ENCODE measurements at places on chromosomes 16 and 17.

- DNase-seq, result peak; percentile 81
Measured at GRCh38 chr16:85321509-85322271, 209.4 kb upstream of the CIBAR2 start.

DNA sequence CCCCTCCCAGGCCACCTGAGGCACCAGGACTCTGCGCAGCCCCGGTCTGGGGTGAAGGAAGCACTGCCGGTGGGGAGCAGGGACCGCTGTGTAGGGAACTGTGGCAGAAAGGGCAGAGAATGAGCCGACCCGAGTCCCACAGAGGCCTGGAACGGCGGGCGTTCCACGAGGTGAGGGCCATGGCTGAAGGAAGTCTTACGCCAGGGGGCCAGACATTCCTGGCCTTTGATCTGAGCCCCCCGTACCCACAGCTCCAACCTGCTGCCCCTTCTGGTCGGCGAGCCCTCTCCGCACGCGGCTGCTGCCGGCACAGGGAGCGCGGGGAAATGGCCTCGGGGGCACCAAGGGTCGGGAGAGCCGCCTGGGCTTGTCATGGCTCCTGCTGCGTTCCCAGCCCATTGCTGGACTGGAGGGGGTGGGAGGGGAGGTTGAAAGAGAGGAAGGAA, 1.4 kb upstream of the WNT3 start:
- DNase-seq, result no peak

- no peak for DNase-seq
Measured at GRCh38 chr16:67207249-67208091, 8.5 kb downstream of the ELMO3 start.

DNA sequence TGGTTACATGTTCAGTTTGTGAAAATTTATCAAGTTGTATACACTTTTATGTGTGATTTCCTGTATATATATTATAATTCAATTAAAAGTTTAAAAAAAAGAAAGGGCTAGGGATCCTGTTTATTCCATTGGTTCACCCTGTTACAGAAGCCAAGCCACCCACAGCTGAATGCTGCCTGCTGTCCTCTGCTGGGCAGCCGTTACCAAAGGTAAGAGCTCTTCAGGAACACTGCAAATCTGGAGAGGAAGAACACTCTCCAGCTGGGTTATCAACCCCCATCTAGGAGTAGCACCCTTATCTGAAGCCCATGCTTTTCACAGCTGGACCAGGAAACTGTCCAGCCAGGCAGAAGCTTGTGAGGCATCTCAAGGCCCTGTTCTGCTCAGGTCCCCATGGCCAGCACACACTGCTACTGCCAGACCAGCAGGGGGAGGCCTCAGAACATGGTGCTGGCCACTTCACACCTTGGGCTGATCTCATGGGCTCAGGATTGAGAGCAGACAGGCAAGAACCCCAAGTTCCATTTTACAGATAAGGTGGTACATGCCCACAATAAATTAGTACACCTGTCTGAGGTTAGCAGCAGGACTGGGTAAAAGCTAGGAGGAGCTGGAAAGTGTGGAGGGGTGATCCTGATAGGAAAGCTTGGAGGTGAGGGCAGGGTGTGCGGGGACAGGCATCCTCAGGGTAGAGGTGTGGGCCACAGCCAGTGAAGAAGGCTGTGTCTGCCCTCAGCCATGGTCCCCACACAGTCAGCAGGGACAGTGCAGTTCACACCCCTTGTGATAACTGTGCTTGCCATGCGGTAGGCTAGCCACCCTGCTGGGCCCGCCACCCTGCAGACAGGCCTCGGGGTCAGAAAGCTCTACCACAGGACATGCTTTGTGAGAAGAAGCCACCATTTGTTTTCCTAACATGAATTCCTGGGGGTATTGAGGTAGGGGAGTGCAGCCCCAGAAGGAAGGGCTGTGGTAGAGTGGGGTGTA, 54.3 kb upstream of the SREBF1 start:
- DNase-seq, result no peak

GRCh38 chr16:4376893-4377572, 5.4 kb downstream of the VASN start:
- no peak for DNase-seq
